ENCODE measurements at places on chromosomes 5 and 9. TPM values are rescaled to one million over a fixed set of nuclear protein-coding genes. Genes with fewer than 3 reads are reported as not detected.
A peak's percentile ranks its signal among the peaks of the same experiment; 100 is the strongest.

GRCh38 chr5:6059137-6059800 is 319.1 kb downstream of the MED10 start:
- no peak for DNase-seq

DNA sequence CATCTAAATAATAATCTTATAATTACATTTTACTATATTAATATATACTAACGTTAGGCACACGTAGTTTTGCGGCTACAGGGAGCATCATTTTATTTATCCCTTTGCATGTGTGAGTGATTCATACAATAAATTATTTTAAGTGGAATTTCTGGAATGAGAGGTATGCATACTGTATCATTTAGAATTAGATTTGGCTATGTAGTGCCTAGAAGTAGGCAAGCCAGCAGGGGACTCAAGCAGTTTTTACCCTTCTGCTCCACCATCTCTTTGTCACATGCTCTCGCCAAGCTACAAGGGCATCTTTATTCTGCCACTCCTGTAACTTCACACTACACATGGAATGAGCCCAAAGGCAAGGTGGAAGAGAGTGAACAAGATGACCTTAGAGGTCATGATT is 60.8 kb downstream of the MEGF10 start:
- no peak for DNase-seq

- no peak for DNase-seq
These were observed 161.7 kb downstream of the GLIS3 start for GRCh38 chr9:4138180-4138579.

NIPSNAP3A gene
- total RNA-seq, result 17.8 TPM

GRCh38 chr5:90231688-90232087 is 177.9 kb downstream of the CETN3 start:
- DNase-seq, result no peak

- no peak for DNase-seq
These were observed 61.4 kb downstream of the PSMB7 start for GRCh38 chr9:124353811-124354274.

DIPK1B gene
- not detected for total RNA-seq

DNA sequence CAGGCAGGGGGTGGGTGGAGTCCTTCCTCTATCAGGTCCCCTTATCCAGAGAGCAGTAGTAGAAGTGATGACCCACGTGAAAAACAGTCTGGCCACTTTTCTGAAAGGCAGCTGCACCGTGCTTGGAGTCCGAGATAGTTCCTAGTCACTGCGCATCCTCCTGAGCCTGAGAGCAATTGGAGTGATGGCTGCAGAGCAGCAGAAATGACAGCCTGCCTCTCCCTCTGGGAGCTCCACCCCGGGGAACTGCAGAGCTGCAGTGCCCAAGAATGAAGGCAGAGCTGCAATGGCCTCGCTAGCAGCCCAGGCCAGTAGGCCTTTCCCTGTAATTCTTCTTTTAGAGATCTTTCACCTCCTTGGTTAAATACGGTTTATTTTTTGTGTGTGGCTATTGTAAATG is 82.6 kb downstream of the CETN3 start:
- DNase-seq, result no peak

DNA sequence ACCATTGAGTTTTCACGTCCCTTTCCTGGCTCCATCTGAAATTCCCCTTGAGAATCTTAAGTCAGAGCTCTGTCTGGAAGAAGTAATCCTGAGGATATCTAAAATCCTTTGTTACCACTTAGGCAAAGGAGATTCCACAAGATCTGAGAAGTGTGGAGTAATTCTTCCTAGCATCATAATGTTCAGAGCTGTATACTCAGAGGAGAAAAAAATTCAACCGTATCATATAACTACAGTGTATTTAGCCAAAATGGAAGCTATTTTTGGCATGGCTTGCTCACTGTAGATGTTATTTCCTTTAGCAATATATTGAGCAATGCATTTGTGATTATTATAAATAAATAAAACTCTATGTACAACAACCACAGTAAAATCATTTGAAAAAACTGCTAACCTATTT is 1858.4 kb downstream of the EFNA5 start:
- DNase-seq, result no peak

SHOC1 gene
- not detected for total RNA-seq

DNA sequence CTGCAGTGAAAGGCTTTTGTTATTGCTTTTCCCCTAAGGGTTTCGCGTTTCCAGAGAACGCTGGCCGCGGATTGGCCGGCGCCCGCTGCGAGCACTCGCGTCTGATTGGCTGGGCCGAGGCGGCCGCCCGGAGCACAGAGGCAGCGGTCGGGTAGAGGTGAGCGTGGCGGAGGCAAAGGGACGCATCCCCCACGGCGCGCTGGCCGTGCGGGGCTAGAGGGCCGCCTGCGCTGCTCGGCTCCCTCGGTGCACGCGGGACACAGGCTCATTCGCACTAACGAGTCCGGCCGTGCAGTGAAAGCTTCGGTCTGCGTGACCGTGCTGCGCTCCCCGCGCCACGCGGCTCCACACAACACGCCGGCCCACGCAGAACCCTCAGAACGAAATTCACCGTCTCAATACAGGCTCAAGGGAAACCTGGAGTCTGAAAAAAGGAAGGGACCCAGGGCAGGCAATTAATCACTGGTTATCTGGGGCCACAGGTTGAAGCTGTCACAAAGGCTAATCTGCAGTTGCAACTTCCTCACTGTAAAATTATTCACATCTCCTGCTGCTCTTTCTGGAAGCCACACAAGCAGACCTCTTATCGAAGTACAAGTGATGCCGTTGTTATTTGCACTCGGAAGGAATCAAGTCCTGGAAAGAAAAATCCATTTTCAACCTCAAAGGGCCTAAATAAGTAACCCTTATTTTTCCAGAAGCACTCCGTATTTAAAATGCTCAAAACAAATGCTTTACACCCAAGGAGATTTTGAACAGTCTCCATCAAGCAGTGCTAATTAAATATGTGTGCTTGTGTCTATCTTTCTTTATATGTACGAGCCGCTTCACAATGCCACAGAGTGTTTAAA is 94.6 kb downstream of the ZNF608 start:
- DNase-seq, result no peak

DNA sequence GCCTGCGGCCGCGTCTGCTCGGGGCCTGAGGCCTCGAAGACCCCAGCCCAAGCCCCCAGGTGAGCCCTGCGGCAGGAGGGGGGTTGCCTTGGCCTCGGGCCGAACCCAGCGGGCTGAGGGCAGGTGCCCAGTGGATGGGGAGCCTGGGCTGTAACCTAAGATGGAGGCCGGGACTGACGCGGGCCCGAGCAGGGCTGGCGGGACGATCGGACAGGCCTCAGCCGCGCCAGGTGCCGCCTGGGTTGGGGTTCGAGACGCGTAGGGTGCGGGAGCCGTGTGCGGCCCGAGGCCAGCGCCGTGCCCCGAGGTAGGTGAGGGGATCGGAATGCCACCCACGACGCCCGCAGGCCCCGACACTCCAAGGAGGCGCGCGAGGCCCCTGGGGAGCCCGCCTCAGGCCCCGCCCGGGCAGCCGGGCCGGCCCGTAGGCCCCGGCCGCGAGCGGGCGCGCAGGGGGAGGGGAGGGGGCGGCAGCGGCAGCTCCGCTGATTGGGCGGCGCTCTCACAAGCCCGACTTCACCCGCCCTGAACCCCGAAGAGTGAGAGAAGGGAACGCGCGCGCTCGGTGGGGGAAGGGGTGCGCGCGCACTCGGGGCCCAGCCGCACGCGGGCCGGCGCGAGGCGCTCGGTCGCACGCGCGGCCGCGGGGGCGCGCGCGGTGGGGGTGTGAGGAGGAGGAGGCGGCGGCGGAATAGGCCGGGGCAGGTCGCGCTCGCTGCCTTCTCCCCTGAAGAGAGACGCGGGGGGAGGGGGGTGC is at the start of gene NSD1:
Gene NSD1, plus strand, starts transcription at position 678 of the 757 bp plus-strand sequence. CDS start 1,331 bp downstream, outside the sequence.
- DNase-seq, result peak; percentile 90

ORM2 gene
- total RNA-seq, result not detected

DNA sequence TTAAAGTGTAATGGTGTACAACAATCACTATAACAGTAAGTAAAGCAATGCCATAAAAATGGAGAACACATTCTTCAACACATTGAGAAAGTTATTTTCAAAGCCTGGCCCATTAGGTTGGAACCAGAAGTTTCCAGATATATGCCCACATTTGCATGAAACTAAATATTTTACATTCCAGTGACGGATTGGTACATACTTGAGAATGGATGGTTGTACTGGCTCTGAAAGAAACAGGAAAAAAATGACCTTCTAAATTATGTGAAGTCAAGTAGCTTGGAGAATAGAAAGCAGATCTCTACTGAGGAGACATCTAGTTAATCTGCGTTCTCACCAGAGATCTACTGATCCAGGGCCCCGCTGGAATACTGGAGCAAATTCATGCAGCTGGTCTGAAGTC is 1037.0 kb downstream of the NR2F1-AS1 start:
- no peak for DNase-seq

- DNase-seq, result no peak
These were observed 93.4 kb upstream of the SLC25A48 start for GRCh38 chr5:135741040-135741439.

DNA sequence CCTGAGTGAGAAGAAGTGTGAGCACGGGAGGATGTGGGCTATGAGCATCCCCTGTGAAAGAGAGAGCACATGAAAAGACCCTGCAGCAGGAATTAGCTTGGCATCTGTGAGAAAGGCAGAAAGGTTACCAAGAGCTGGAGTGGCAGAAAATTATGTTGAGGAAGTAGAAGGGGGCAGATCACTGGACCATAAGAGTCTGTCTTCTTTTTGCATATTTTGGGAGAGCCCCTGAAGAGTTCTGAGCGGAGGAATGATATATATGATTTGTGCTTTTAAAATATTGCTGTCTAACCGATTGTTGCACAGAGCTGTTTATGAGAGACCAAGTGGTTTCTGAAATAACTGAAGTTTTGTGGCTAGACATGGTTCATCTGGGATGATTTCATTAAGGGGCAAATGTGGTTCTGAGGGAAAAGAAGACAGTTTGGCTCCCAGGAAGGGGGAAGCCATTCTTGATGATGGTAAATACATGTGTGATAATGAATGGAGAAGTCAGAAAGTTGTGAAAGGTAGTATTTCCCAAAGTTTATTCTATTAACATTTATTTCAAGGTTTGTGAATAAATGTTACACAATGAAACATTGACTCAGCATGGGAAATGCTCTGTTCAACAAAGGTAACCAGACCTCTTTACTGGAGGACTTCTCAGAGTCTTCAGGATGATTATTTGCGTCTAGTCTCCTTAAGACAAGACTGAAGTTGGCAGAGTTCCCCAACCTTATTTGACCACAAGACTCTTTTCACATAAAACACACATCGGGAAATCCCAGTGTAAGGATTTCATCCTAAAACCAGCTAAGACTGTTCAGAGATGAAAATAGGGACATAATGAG is 31.5 kb upstream of the ADRB2 start:
- DNase-seq, result no peak

PCDHGB4 gene
- not detected for total RNA-seq

- no peak for DNase-seq
These were observed 9.3 kb downstream of the CSNK1A1 start for GRCh38 chr5:149541893-149542292.

DNA sequence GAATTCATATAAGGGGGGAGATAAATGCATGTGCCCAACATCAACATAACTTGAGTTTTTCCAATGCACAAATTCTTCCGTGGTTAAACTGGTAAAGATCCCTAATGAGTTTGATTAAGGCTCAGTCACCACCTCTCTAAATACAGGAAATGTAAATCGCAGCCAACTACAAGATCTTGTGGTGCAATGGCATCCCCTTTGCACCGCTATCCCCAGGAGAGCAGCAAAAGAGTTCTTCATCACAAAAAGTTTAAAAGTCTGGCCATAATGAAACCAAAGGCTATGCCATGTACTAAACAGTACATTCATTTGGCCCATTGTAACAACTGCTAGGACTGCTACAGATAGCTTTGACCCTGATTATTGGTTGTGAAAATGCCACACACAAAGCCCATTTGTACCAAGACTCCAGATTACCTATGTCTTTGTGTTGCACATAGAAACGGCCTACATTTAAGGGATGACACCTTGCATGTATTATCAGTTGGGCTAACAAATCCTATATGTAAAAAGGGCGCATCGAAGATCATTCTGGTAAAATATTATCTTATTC is 44.5 kb downstream of the ZNF608 start:
- DNase-seq, result no peak

- peak; percentile 37 for DNase-seq
These were observed 9.9 kb downstream of the SH3RF2 start for GRCh38 chr5:145946112-145946861.

GRCh38 chr9:120312031-120312430 is 267.9 kb downstream of the CDK5RAP2 start:
- no peak for DNase-seq

ANKRD33B gene
- total RNA-seq, result 2.5 TPM

PCDHA13 gene
- not detected for total RNA-seq

DNA sequence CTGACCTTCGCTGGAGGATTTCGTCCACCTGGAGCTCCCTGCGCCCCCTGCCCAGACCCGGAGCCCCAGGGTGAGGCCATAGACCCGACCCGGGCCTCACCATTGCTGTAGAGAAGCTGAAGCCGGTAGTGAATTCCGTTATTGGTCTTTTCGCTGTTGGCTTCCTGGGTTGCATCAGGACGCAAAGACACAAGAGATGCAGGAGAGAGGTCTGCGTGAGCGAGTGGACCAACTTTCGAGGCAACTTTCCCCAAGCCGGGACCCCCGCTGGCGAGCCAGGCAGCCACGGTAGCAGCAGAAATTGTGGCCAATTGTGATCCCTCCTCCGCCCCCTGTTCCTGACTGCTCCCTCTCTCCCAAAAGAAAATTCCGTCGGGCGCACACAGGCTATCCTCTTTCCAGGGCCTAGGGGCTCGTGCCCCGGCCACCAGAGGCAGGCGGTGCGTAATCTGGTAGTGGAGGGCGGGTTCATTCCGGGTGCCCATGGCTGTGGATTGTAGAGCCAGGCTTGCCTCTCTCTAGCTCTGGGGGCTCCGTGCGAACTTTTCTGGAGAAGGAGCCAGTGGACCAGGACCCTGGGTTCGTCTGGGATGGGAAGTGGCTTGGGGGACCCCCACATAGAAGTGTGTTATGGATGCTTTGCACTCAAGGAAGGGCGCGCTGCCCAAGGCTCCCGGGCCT is 3.3 kb downstream of the EBF1 start:
- no peak for DNase-seq

DNA sequence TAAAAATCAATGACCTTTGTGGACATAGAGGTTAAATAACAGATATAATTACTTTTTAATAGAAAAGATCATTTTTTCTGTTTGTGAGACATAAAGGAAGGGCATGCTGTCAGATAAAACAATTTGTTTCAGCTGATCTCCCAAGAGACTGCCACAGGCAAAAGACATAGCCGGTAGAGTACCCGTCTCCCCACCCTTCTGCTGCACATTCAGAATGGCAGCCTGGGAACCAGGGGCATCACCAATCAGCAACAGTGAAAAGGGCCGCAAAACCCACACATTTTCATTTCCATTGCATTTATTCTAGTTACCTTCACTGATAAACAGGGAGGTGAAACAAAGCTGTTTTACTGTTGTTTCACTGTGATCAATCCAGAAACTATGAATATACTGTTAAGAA is 357.7 kb downstream of the ARRDC3 start:
- no peak for DNase-seq

DNA sequence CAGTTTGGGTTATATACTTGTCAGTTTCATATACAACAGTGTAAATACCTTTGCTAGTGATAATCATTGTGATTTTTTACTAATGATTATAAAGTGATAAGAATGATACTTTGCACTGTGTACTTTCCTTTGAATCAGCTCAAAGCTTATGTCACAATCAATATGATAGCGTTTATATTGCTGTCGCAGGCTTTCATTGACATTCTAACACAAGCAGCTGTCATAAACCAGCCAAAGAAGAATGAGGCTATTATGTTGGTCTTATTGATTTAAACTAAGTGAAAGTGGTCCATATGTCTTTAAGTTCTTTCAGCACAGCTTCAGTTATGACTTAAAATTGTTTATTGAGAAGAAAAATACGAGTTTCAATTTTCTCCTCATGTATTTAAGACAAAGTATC is 272.7 kb upstream of the RGMB start:
- no peak for DNase-seq

GRCh38 chr5:146006470-146007190 is 70.3 kb downstream of the SH3RF2 start:
- DNase-seq, result no peak
